ENCODE measurements at places on chromosomes 2 and 18. TPM values are rescaled to one million over a fixed set of nuclear protein-coding genes. Genes with fewer than 3 reads are reported as not detected.

Gene CELF4
- total RNA-seq = not detected

Gene ANKRD30BL
- 1.2 TPM for total RNA-seq

Gene ITGA6
- total RNA-seq = 94.3 TPM

Gene SP110
- total RNA-seq = 10.5 TPM

Gene APOB
- total RNA-seq = not detected

Gene CAPN14
- 0.14 TPM for total RNA-seq

All from uterus (tissue), 4 donors.